COLO829 (cell line): ENCODE measurements at places on chromosomes 2 and 18.

DNA sequence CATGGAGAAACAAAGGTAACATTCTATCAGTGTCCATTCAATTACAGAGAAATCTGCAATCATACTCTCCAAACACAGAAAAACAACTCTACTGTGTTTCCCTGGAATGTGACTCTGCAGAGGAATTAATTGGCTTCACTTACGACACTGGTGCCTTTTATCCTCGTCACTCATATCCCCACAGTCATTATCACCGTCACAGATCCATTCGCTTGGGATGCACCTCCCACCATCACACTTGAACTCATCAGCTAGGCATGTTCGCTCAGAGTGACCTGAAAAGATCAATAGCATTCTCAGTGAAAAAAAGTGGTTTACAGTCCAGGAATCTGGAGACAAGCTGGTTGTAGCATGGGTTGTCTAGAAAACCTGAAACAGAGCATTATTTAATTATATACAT lies 124.3 kb downstream of the DHRS9 start:
- peak; percentile 42 for DNase-seq

DNA sequence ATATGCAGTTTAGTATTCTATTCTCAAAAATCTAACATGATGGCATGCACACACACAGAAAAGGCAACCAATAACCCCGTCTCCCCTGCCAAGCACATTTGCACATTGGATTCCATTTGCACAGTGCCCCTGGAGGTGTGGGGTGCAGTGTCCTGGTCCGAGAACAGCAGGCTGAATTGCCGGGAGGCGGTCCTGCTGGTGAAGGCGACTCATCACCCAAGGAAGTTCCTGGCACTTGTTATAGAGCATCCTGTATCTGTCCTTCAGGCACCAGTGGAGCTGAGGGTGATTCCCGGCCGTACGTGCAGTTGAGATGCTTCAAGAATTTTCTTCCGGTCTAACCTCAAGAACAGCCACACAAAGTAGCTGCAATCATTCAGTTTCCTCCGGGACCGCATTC lies 73.0 kb upstream of the RAB12 start:
- DNase-seq, result no peak

GRCh38 chr2:172613040-172613439 lies 57.1 kb downstream of the PDK1 start:
- no peak for DNase-seq

DNA sequence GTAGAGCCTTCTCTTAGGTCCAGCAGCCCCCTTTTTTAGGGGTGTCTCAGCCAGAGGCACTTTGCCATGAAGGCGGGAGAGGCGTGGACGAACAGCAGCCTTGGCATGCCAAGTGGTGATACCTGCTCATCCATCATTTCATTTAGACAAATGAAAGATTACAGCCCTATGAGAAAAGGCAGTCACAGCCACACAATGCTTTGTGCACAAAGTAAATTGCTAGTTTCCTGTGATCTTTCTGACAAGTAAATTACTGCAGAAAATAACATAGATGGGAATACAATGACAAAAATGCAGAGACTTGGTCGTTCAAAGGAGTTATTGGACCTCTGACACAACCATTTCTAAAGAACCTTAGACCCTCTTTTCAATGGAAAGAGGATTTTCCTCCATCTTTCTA lies 94.9 kb downstream of the RND3 start:
- no peak for DNase-seq

- DNase-seq, result no peak
Measured at GRCh38 chr2:50088987-50089386, 934.7 kb upstream of the FSHR start.

DNA sequence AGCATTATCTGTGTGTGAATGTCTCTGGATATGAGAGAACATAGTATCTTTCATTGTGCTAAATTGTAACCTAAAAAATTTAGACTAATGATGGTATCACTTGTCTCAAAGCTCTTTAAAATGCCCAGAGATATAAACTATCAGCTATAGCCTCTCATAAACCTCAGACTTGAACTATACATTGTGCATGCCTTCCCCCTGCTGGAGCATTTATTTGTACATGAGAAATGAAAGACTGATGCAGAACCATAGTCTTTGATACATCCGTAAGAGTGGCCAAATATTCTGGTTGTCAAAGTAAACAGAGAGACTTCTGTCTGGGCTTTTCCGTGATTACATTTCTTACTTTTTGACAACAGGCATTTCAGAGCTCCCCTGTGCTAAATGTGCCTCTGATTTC lies 71.9 kb upstream of the CCDC68 start:
- no peak for DNase-seq

- DNase-seq, result no peak
Measured at GRCh38 chr2:189858291-189858690, 74.0 kb downstream of the PMS1 start.

GRCh38 chr2:224190936-224191270 lies 151.8 kb upstream of the SERPINE2 start:
- DNase-seq, result no peak

GRCh38 chr18:61350578-61350977 lies 17.3 kb downstream of the CDH20 start:
- no peak for DNase-seq
